ENCODE measurements at places on chromosomes 7 and 10.
A peak's percentile ranks its signal among the peaks of the same experiment; 100 is the strongest.

GRCh38 chr7:71182438-71182935, 50.5 kb downstream of the GALNT17 start:
- no peak for DNase-seq
- peaks cover 6% of the 10 kb centered on the region for H3K4me1 ChIP-seq
- no peak overlapping the region for H3K27ac ChIP-seq
- H3K4me3 ChIP-seq = no peak overlapping the region
- peaks cover 30% of the 10 kb centered on the region for H3K36me3 ChIP-seq

- no peak for DNase-seq
- no peaks in the 10 kb centered on the region for H3K4me1 ChIP-seq
- no peak overlapping the region for H3K27ac ChIP-seq
- H3K27me3 ChIP-seq = no peaks in the 10 kb centered on the region
- no peak overlapping the region for H3K4me3 ChIP-seq
These were observed 52.6 kb downstream of the ZNF37A start for GRCh38 chr10:38146579-38147333.

DNA sequence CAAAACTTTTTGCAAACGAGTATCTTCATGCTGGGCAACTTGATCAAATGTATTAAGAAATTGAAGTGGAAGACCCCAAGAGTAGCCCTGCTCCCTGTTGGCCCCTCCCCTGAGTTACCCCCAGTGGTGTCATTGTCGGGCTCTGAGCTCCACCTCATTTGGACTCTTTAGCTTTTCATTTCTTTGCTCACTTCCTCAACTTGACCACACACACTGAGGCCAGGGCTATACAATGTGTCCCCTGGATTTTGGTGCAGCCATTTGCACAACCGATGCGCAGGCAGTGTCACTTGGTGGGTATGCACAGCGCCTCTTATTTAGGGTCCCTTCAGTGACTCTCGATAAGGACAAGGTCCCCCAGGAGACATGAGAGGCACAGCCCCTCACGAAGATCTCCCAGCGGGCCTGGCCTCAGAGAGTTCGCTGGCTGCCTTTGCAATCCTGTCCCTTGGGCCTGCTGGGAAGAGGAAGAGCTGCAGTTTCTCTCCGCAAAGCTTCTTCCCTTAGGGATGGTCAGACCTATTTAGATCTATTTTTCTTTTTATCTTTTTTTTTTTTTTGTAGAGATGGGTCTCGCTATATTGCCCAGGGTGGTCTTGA, 2.5 kb upstream of the MUC3A start:
- H3K27ac ChIP-seq = no peak overlapping the region
- peaks cover 9% of the 10 kb centered on the region for H3K36me3 ChIP-seq
- H3K27me3 ChIP-seq = no peaks in the 10 kb centered on the region

GRCh38 chr10:69344591-69345252, 66.4 kb downstream of the HK1 start:
- peaks cover 26% of the 10 kb centered on the region for H3K36me3 ChIP-seq
- H3K4me3 ChIP-seq = no peak overlapping the region
- peaks cover 16% of the 10 kb centered on the region for H3K4me1 ChIP-seq
- peak overlapping the region; percentile 10 for H3K27ac ChIP-seq

DNA sequence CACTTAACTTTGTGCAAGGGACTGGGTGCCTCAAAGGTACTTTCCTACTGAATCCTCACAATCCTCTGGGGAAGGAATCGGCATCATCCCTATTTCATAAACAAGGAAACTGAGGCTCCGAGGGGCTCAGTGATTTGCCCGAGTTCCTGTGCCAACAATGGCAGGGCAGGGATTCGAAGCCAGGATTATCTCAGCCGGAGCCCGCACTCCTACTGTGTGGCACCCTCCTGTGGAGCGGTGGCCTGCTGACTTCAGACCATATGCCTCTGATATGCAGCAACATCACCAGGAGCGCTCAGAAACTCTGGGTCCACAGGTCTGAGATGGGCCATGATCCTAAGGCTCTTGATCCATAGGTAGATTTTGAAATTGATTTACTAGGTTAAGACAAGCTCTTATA, 46.6 kb downstream of the PODXL start:
- H3K4me3 ChIP-seq = no peak overlapping the region
- no peak for DNase-seq
- H3K4me1 ChIP-seq = peaks cover 4% of the 10 kb centered on the region
- H3K36me3 ChIP-seq = peaks cover 72% of the 10 kb centered on the region
- H3K27me3 ChIP-seq = no peaks in the 10 kb centered on the region
- no peak overlapping the region for H3K27ac ChIP-seq

DNA sequence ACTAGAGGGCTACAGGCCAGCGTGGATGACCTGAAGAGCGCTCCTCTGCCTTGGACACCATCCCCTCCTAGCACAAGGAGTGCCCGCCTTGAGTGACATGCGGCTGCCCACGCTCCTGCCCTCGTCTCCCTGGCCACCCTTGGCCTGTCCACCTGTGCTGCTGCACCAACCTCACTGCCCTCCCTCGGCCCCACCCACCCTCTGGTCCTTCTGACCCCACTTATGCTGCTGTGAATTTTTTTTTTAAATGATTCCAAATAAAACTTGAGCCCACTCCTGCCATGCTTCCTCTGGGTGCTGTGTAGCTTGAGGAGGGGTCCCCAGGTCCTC, 4.5 kb downstream of the SNCG start:
- no peaks in the 10 kb centered on the region for H3K36me3 ChIP-seq
- peaks cover 2% of the 10 kb centered on the region for H3K4me1 ChIP-seq
- DNase-seq = no peak
- no peak overlapping the region for H3K4me3 ChIP-seq
- no peaks in the 10 kb centered on the region for H3K27me3 ChIP-seq
- no peak overlapping the region for H3K27ac ChIP-seq
